ENCODE measurements at places on chromosomes 4 and X.
A peak's percentile ranks its signal among the peaks of the same experiment; 100 is the strongest.

GRCh38 chrX:17638731-17639130 lies 98.6 kb upstream of the SCML1 start:
- no peak for DNase-seq

GRCh38 chr4:118850488-118851173 lies 14.7 kb upstream of the SEC24D start:
- no peak for DNase-seq

- DNase-seq, result no peak
Measured at GRCh38 chrX:55919367-55920221, 202.0 kb downstream of the RRAGB start.

GRCh38 chrX:70322784-70323183 lies 32.9 kb downstream of the KIF4A start:
- DNase-seq, result no peak

DNA sequence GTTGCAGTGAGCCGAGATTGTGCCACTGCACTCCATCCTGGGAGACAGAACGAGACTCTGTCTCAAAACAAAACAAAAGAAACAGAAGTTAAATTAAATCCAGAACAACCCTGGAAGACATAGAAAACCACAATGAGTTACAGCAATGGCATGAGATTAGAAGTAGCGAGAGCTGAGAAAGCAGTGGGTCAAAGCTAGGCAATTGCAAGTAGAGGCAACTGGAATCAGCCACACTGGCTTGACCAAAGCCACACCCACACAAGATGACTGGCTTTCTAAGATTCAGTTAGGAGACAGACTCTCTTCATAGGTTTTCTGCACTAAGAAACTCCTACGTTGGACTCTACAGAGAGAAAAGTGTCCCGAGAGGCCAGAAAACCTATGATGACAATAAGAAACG lies 443.0 kb downstream of the GPM6A start:
- peak; percentile 29 for DNase-seq

DNA sequence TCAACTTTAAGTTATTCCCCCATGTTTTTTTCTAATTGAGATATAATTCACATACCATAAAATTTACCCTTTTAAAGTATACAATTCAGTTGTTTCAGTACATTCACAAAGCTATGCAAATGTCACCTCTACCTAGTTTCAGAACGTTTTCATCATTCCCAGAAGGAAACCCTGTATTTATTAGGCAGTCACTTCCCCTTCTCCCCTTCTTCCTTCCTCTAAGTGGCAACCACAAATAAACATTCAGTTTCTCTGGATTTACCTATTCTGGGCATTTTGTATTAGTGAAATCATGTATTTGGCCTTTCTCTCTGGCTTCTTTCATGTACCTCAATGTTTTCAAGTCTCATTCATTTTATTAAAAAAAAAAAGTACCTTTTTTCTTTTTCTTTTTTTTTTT lies 101.9 kb downstream of the TET2 start:
- DNase-seq, result no peak

GRCh38 chr4:144734522-144734921 lies 88.6 kb downstream of the HHIP start:
- DNase-seq, result no peak

DNA sequence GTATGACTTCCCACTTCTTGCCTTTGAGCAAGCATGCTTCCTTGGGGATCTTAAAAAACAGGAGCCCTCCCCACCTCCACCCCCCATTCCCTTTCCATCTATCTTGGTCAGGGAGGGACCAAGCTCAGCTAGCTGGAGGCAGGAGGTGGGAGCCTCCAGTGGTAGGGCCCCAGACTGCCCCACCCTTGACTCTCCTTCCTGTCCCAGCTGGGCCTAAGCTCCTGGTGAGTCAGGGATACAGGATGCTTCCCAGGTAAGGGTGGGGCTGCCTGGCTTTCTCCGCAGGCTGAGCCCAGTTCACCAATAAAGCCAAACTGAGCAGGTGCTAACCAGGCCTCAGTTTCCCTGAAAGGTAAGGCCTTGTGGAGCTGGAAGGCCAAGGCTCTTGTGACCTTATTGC lies 15.2 kb downstream of the EFNB1 start:
- DNase-seq, result no peak

Measured in GM04504 (cell line).